ENCODE measurements at places on chromosomes 6 and 20.

DNA sequence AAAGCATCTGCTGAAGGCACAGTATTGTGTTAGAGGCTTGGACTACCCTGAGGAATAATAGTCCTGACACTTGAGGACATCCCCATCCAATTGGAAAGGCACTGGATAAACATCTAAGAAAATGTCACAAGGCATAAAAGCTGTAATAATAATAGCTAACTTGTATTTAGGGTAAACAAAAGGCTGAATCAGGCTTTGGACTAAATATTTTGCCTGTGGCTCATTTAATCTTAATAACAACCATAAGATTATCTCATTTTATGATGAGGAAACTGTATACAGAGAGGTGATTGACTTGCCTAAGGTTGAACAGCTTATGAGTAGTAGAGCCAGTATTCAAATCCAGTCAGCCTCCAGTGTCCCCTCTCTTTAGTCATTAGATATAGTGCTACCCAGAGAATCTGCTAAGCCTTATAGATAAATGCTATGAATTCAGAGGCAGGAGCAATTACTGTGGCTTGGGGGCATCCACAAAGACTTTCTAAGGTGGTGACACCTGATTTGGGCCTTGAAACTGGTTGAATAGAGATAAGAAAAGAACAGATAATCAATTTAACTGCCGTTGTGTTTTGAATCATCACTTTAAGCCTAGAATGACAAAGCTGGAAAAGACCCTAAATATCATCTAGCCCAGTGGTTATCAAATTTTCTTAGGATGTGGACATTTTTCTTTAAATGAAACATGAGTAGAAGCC lies 7.5 kb upstream of the ZSWIM1 start:
- DNase-seq = no peak

GRCh38 chr6:163243083-163243482 lies 171.4 kb upstream of the QKI start:
- DNase-seq = no peak

GRCh38 chr6:35166116-35166515 lies 25.0 kb upstream of the TCP11 start:
- no peak for DNase-seq

GRCh38 chr20:8837396-8837795 lies 231.5 kb upstream of the PLCB4 start:
- no peak for DNase-seq

DNA sequence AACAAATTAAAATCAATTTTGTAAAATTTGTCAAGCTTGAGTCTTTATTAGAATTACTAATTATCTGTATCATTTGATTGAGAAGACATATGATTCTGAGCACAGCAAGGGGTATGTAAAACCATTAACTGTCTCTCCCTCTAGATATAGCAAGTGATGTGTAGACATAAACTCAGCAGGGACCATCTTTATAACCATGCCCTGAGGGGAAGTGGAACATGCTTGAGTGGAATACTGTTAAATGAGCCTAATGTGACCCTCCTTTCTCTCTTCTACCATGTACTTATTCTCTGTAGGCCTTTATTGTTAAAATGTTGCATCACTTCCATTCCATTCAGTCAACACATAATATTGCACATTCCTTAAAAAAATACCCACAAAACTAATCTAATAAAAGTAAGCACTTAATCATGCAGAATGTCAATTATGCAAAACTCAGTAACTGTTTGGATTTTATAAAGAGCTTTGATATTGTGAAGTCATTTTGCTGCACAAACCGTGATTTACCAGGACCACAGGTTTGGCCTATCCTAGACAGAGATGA lies 896.6 kb upstream of the MANEA start:
- DNase-seq = no peak

GRCh38 chr6:118933855-118934460 lies 1.0 kb downstream of the MCM9 start:
- no peak for DNase-seq

- DNase-seq = no peak
These were observed 2.1 kb downstream of the SOX12 start for GRCh38 chr20:327186-328026.

GRCh38 chr6:363291-363690 lies 28.3 kb upstream of the IRF4 start:
- no peak for DNase-seq

GRCh38 chr6:150038202-150039062 lies 13.1 kb upstream of the RAET1L start:
- no peak for DNase-seq

GRCh38 chr20:48951646-48952045 lies 30.1 kb downstream of the ARFGEF2 start:
- DNase-seq = no peak
